Uterine smooth muscle cell (primary cell): ENCODE measurements at places on chromosomes 13 and 19. TPM values are rescaled to one million over a fixed set of nuclear protein-coding genes. Genes with fewer than 3 reads are reported as not detected.

WDR88 gene
- not detected in 2 replicates for total RNA-seq

ILF3 gene
- 111 and 172 TPM in 2 replicates for total RNA-seq

GAPDHS gene
- total RNA-seq = not detected in 2 replicates

KLF2 gene
- total RNA-seq = 1.00 and 2.0 TPM in 2 replicates

KANK2 gene
- 403 and 554 TPM in 2 replicates for total RNA-seq

SPACA4 gene
- total RNA-seq = not detected in 2 replicates

ANGPTL8 gene
- not detected in 2 replicates for total RNA-seq

SPC24 gene
- 50.2 and 237 TPM in 2 replicates for total RNA-seq

TMC4 gene
- total RNA-seq = 0.87 TPM in 1 of 2 replicates, not detected in the other

MAP4K1 gene
- 0.55 TPM in 1 of 2 replicates, not detected in the other for total RNA-seq

ZNF766 gene
- total RNA-seq = 11.4 and 14.2 TPM in 2 replicates

SIAH3 gene
- total RNA-seq = under 0.01 TPM in 2 replicates

PTPRH gene
- 7.4 and 15.3 TPM in 2 replicates for total RNA-seq
